ENCODE measurements at places on chromosomes 4 and X.

- DNase-seq, result no peak
Measured at GRCh38 chr4:31104577-31104976, 384.4 kb downstream of the PCDH7 start.

DNA sequence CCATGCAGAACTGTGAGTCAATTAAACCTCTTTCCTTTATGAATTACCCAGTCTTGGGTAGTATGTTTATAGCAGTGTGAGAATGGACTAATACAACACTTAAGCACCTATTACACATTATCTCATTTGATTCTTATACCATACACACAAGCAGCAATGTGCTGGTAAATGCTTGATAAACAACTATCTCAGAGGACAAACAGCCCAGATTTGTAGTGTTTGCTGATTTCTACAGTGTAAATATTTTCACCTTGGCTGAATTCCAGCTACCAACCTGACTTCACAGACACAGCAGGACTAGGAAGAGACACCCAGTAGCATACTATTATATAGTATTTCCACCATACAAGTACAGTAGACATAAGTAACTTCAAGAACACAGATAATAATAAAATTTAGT lies 406.5 kb upstream of the CNKSR2 start:
- DNase-seq, result no peak

- no peak for DNase-seq
Measured at GRCh38 chrX:19760345-19760744, 127.1 kb downstream of the SH3KBP1 start.

DNA sequence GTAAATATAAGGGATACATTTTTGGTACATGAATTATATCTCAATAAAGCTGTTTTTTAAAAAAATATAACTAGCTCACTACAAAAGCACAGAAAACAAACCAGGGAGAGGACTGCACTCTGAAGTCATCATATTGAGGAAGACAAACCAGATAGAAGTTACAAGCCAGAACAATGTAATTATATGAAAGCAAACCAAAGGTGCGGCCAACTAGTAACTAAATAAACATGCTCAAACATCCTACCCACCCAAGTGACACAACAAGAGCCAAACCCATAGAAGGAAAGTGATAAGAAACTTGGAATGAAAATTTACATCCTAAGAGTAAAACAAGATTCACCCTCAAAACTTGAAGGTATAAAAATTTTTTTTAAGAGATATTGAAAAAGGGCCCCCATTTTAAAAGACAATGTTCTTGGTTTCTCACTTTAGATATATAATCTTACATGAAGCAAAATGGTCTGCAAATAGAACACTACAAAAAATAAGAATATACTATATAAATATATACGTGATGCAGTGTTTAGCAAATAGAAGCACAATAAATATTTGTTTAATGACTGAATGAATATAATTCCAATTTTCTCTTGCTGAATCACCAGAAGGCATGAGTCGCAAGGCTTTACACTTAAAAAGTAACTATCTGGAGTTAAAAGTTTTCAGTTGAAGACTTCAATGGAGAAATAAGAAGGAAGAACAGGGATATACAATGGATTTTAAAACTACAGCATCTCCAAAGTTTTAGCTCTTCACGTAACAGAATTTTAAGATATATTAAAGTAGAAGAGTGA lies 4.0 kb upstream of the SH3D19 start:
- DNase-seq, result no peak

- DNase-seq, result no peak
Measured at GRCh38 chr4:129077326-129077725, 16.0 kb downstream of the SCLT1 start.

DNA sequence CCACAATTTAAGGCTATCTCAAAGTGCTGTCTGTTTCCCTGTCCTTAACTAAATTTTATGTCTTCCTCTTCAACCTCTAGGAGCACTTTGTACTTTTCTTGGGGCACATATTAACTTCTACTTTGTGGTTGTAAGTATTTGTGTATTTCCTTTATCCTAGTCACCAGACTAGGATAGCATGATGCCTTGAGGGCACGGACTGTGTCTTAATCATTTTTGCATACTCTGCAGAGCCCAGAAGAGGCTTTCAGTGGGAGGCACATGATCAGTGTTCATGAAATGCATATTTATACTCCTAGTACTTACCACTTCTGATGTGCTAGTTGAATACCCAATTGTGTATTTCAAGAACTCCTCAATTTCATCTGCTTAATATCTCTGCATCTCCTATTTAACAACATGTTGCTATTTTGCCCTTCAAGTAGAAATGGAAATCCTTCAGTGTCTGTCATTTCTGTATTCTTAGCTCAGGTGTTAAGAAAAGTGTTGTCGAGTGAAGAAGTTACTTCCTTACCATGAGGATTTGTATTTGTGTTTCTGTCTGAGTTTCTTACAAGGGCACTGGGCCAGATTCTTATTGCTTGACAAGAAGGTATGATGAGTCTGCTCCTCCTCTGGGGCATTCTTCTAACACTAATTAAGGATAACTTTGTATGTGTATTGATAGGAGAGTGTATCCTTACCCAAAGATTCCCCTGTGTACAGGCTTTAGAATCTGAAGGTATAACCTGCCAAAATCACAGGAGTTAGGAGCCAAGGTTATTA lies 28.3 kb upstream of the PGRMC2 start:
- no peak for DNase-seq

DNA sequence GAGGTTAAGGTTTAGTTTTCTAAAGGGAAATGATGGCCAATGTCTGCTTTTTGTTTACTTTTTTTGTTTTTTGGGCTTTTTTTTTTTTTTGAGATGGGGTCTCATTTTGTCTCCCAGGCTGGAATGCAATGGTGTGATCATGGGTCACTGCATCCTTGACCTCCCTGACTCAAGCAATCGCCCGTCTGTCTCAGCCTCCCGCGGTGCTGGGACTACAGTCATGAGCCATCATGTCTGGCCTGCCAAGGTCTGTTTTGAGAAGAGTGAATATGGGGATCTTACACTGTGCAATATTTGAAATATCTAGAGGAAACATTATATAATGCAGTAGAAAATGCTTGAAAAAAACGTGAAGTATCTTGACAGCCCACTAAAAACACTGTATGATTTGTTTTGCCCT lies 162.5 kb downstream of the GASK1B start:
- no peak for DNase-seq

GRCh38 chrX:10902001-10902400 lies 209.1 kb upstream of the HCCS start:
- no peak for DNase-seq

- DNase-seq, result no peak
Measured at GRCh38 chrX:40108162-40108958, 10.6 kb upstream of the BCOR start.

GRCh38 chr4:60096676-60097075 lies 1103.5 kb upstream of the ADGRL3 start:
- DNase-seq, result no peak

- DNase-seq, result peak; percentile 23
Measured at GRCh38 chrX:39152106-39152649, 350.9 kb downstream of the MID1IP1 start.

- no peak for DNase-seq
Measured at GRCh38 chrX:120294651-120295050, 16.6 kb downstream of the TMEM255A start.

DNA sequence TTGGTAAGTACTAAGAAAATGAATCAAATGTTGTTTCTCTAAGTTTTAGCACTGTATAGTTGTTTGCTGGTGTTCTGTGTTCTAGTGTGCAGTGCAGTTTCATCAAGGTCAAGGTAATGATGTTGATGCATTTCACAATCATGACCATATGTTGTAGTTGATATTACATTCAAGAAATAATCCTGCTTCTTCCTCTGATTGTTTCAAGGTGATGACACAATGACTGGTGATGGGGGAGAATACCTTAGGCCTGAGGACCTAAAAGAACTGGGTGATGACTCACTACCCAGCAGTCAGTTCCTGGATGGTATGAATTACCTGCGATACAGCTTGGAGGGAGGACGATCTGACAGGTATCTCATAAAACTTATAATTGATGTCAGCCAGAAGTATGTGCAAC lies 261.6 kb downstream of the ANK2 start:
- DNase-seq, result no peak

DNA sequence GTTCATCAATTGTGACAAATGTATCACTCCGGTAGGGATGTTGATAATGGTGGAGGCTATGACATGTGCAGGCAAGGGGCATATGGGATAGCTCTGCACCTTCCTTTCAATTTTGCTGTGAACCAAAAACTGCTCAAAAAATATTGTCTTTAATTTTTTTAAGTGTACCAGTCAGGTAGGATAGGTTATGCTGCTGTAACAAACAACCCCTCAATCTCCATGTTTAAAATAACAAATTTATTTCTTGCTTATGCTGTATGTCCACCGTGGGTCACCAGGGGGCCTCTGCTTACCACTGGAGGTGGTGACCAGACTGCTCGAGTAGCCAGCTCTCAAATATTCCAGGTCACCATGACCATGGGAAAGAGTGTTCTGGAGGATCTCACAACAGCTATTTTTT lies 23.4 kb upstream of the MSX1 start:
- DNase-seq, result no peak

DNA sequence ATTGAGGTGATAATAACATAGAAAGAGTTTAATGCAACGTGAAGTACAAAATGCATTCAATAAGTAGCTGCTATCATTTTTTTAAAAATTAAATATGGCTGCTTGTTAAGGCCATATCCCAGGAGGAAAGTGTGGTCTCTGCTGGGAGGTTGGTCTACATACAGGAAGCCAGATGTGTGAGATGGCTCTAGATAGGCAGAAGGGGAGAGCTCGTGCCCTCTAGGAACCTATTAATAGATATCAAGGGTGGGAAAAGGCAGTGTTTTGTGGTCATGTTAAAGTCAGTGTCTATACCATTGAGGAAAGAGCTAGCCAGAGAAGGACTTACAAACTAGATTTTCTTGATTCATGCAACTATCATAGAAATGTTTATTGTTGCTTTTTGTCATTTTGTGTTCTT lies 140.5 kb downstream of the KLHL8 start:
- no peak for DNase-seq
